ENCODE measurements at places on chromosomes 5 and 9.
A peak's percentile ranks its signal among the peaks of the same experiment; 100 is the strongest.

GRCh38 chr5:59380350-59380951 lies 513.1 kb downstream of the PDE4D start:
- DNase-seq, result peak; percentile 32

DNA sequence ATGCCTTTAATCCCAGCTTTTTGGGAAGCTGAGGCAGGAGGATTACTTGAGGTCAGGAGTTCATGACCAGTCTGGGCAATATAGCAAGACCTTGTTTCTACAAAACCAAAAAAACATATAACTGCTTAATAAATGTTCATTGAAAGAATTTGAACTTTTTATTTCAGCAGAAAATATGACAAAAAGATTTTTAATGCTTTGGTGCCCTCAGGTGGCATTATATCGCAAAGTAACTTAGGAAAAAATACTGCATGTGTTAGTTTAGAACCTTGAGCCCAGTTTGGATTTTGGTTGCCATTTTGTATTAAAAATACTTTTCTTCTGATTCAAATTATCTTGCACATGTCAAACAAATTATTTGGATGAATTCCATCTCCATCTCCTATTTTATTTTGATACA lies 103.2 kb downstream of the GPBP1 start:
- DNase-seq, result no peak

DNA sequence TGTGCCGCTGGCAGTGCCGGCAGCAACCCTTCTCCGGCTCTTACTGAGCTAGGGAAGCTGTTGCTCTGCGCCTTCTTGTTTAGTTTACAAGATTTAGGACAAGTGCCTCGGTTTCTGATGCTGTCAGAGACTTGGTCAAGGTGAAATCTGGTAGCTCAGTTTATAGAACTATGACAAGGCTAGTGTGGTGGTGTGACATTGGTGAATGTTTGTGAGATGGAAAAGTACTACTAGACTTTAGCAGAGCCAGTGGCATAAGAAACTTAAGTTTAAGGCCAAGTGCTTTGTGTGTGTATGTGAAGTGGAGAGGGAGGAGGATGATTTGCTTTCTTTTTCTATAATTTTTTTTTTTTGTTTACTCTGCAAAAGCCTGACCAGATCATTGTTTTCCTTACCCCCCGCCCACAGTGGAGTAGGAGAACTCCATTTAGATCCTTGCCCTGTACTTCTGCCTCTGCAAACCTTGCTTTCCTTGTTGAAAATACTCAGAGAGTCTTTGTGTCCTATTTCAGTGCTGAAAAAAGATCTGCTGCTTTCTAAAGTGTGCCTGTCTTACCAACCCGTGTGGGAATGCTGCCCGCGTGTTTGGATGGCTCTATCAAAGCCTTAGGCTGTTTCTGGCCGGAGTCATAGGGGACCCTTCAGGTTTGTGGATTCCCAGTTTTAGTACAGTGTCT lies 75.9 kb downstream of the TRIO start:
- no peak for DNase-seq

GRCh38 chr5:42366051-42366450 lies 57.2 kb upstream of the GHR start:
- DNase-seq, result no peak

DNA sequence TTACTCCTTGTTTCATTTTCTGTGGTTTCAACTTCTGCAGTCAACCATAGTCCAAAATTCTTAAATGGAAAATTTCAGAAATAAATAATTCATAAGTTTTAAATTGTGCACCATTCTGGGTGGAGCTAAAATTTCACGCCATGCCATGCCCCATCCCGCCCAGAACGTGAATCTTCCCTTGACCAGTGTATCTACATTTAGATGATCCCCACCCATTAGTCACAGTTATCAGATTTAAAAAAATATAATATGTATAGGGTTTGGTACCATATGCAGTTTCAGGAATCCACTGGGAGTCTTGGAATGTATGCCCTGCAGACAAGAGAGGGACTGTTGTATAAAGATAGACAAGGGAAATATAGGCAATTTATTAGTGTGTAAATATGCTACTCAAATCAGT lies 759.7 kb upstream of the ZNF608 start:
- DNase-seq, result no peak

DNA sequence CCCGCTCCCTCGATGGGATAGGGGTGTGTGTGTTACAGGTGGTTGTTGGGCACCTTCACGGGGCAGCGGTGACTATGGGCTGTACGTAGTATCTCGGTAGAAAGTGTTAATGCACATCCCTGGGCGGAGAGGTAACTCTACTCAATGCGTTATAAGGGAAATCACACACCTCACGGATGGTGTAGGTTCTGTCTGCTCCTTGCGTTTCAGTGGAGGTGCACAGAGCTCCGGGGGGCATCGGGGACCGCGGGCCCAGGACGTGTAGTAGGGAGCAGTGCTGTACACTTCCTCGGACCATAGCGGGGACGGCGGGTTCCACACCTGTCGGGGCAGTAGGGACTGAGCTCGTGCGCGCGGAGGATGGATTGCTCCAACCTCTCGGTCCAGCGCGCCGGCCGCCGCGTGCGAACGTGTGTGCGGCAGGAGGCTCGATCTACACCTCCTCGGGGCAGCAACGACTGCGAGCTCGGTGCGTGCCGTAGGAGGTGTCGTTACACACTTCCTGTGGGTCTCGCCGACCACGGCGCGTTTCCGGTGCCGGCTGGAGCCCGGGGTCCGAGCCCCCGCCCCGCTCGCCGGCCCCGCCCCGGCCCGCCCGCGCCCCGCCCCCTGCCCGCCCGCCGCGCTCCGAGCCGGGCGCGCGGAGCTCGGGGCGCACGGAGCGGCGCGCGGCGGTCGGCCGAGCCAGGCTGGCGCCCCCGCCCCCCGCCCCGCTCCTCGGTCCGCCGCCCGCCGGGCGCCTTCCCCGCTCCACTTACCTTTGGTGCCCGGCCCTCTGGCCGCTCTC lies at the start of gene KIAA1958:
Gene KIAA1958, plus strand, starts transcription at position 607 of the 787 bp plus-strand sequence. CDS start 87,254 bp downstream, outside the sequence.
- peak; percentile 78 for DNase-seq

DNA sequence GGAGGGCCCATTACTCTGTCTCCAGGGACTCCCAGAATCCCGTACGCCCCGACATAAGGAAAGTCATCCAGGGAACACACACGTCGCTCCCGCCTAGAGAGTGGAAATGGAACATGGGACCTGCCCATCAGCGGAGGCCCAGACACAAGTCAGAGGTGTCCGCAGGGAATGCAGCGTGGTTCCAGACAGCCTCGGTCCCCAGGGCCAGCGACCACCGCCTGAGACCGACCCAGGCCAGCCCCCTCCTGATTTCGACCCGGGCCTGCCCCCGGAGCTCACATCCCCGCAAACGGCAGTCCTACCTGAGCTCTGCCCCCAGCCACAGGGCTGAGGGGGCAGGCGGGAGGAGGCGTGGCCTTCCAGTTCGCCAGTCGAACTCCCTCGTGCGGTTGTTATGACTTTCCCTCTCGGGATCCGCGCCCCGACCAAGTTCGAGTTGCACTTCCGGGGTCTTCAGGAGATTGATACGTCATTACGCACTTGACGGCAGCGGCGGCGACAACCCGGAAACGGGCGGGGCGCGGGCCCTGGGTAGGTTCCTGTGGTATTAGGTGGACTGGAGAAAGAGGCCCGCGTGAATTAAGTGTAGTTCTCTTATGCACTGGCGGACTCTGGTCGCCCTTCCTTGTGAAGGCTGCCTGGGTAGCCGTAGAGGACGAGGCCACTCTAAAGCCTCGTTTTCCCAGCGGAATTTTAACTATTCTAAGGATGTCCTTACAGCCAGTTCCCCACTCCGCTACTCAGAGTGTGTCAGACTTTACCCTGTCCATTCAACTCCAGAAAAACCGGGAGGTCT lies 370.0 kb upstream of the POU5F2 start:
- DNase-seq, result peak; percentile 86

- no peak for DNase-seq
Measured at GRCh38 chr9:4986296-4986695, 1.2 kb downstream of the JAK2 start.

- DNase-seq, result no peak
Measured at GRCh38 chr5:142847898-142848790, 78.0 kb downstream of the ARHGAP26 start.

DNA sequence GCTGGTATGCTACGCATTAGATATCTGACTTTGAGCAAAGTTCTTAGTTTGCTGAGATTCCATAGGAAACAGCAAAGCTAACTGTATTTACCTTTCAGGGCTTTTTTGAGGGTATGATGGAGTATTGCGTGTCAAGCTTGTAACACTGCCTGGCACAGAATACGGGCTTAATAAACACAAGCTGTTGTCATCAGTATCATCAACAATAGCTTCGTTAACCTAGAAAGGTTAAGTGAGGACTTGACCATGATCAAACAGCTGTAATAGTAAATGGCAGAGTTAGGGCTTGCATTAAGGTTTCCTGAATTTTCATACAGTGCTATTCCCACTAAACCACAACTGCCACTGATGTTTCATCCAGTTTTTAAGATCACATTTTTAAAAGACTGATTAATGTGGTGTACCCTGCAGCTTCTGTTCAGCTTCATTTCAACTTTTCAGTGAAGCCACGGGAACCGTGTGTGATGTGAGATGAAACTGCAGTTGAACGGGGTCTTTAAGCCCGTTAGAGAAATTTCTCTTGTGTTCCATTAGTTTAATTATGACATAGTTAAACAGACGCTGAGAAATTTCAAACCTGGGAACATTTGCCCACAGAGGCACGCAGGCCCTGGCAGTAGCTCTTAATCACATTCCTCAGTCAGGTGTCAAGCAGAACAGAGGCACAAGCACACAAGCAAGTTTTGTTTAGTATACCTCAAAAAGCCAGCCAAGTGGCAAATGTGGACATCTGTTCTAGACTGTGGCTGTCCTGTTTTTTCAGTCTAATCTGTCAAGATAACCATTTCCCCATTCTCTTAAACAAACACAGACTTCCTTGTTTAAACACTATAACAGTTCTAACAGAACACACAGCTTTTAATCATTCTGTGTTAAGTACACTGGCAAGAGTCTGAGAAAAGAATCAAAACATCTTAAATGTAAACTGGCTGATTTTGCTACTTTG lies 147.1 kb downstream of the ZNF608 start:
- no peak for DNase-seq

- no peak for DNase-seq
Measured at GRCh38 chr5:14696057-14696456, 31.5 kb downstream of the OTULIN start.

DNA sequence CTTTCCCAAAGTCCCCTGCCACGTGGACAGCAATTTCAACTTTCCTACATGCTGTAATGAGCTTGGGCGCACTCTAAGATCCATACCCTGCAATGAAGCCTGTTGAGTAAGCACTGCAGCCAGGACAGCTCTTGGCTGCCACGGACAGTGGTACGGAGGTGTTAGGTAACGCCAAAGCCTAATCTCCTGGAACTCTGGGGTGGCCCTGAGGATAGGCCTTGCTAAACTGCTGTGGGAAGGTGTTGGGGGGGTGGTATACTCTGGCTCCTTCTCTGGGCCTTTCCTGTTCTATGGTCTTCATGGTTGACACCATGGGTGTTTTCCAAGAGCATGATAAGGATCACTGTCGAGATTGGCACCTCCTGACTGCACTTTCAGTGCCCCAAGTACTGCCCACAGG lies 66.4 kb upstream of the PITX1 start:
- no peak for DNase-seq

GRCh38 chr5:150746-151145 lies 40.5 kb upstream of the LRRC14B start:
- no peak for DNase-seq

- no peak for DNase-seq
Measured at GRCh38 chr5:88831816-88832215, 51.2 kb downstream of the MEF2C start.

DNA sequence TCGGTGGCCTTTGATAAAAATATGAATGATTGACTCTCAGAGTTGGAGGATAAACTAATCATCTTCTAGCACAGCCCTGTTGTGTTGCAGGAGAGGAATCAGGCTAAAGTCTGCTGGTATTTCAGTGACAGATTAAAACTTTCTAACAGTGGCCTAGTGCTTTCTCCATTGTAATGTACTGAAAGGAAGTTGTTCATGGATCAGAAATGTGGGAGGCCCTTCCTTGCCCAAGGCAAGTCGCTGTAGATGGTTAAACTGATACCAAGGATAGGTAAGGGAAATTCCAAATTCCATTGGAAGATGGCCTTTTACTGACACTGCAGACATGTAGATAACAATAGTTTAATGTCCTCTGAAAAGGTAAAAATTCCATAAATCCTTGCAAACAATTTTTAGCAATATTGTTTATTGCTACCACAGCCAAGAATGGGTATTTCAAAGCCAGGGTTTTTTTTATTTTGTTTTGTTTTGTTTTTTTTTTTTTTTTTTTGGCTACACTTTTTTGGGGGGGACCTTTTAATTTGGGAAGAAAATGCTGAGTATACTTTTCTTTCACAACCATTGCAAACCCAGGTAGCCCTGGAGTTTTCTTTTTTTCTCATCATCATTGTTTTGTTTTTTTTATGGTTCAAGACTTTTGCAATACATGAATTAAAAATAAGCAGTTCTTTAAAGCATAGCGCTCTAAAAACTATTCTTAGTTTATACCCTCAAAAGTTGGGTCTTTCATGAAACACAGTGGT lies 35.5 kb downstream of the WDR36 start:
- DNase-seq, result no peak

DNA sequence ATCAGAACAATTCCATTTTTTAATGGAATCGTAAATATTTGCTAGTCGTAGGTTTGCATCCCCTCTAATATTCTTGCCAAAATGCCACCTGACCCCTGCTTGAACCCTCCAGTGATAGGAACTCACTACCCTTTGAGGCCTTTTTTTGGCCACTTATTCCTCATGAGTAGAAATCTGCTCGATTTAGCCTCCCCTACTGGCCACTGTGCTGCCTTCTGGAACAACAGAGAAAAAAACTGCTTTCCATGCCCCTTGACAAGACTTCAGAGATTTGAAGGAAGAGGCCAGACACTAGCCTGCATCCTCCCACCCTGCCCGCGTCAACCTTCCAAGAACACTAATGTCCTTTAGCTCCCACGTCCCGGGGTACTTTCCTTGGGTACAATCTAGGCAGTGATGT lies 4.1 kb downstream of the CCDC69 start:
- DNase-seq, result no peak

DNA sequence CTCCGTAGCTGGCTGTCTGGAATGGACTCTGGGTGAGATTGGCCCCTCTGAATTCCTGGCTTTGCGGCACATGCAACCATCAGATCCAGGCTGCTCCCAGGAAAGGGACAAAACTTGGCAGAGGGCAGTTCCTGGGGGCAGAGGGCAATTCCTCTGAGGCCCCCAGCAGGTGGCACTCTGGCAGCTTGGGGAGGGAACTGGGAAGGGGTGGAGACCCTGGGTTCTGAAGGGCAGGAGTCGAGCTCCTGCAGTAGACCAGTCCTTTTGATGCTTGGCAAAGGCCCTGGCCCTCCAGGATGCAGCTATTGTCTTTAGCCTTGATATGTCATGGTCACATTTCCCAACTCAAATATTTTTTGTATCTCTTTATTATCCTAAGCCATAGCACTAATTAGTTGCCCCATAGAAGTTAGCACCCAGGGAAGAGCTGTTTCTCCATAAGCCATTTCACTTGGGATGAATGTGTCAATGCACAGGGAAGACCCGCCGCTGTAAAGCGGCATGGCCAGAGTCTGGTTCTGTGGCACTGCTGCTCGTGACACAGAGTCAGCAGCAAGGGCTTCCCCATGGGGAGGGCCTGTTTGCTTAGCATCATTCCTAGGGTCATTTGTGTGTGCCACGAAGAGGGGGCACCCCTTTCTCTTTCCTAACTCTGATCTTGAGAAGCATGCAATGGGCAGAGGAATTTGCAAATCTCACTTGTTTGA lies 51.2 kb upstream of the CDK20 start:
- no peak for DNase-seq

- no peak for DNase-seq
Measured at GRCh38 chr9:5575000-5575399, 53.9 kb upstream of the RIC1 start.
